ENCODE measurements at places on chromosomes 6 and 20.

DNA sequence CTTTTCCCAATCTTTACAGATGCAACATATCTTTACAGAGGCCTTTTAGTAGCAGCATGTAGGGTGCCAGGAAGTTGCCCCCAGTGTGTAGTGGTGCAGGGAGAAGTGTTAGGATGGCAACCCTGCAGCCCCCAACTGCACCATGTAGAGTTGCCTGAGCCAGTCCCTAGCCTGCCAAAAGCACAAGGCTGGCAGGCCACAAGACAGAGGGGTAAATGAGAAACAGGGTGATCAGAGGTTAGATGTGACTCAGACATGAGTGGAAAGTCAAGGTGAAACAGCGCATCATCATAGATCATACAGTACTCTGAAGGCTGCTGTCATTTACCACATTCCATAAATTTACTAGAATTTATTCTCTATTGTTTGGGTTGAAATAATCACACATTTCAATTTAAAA, 467.5 kb downstream of the PRKN start:
- no peak for DNase-seq

- no peak for DNase-seq
Observed at GRCh38 chr20:8154638-8155037, 22.6 kb downstream of the PLCB1 start.

- no peak for DNase-seq
Observed at GRCh38 chr6:84860920-84861319, 96.5 kb upstream of the TBX18 start.

GRCh38 chr6:152769159-152769558, 18.6 kb downstream of the VIP start:
- no peak for DNase-seq

DNA sequence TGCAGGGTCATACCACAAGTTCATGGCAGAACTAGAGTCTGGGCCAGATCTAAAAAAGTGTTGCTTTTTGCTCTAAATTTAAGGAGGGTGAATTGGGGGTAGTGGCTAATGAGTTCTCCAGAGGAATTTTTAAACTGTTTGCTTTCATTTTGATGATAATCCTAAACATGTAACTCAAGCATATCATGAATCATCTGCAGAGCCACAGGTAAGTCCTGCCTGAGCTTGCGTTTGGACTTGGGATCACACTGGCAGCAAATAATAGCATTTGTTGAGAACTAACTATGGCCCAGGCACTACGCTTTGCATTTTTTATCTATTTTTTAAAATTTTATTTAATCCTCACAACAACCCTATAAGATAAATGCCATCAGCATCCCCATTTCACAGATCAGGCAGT, 27.4 kb downstream of the FAM110A start:
- no peak for DNase-seq

GRCh38 chr6:71091167-71091566, 134.3 kb upstream of the B3GAT2 start:
- no peak for DNase-seq

Measured in CD4-positive, alpha-beta T cell treated with Interleukin-4 for 4 hours (primary cell).